Activated naive CD8-positive, alpha-beta T cell treated with anti-CD3 and anti-CD28 coated beads for 36 hours (primary cell): ENCODE measurements at places on chromosomes 6 and 20.

GRCh38 chr6:125571207-125571755 lies 178.2 kb upstream of the HEY2 start:
- no peak for DNase-seq

- DNase-seq: no peak
Measured at GRCh38 chr20:10137533-10137932, 81.1 kb upstream of the SNAP25 start.

GRCh38 chr6:88376768-88377387 lies 210.7 kb upstream of the CNR1 start:
- DNase-seq: no peak

DNA sequence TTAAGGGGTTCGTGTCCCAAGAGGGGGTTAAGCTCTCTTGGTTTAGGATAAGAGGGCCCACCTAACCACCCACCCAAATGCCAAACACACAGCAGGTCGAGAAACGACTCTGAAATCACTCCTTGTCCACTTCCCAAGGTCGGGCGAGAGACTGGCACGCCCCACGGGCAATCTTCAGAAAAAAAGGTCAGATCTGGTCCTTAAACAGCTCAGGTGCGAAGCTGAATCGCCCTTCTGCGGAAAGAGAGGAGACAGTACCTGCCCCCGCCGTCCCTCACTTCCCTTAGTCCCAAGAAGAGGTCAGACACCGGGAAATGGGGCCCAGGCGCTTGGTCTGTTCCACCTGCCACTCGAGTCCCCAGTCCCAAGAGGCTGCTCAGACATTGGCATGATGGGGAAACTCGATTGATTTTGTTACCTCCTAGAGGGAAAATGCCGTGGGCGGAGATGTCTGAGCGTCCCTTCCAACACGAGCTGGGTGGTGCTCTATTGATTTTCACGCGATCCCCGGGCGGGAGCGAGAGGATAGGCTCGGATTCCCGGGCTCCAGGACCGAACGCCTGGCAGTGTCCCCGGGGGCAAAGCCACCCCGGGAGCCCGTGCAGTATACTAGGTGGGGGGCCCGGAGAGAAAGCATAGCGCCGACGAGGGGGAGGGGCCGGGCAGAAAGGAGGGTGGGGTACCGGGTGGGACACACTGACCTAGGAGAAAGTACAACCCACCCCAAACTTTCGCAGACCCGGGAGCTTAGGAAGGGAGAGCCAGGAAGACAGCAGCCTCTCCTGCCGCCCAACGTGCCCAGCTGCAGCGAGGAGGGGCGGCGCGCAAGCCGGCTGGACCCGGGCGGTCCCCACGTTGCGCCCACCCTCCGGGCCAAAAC lies 1.1 kb upstream of the SAMD5 start:
- DNase-seq: peak; percentile 1

- no peak for DNase-seq
Measured at GRCh38 chr6:46756469-46757213, 9.9 kb downstream of the ANKRD66 start.
